Activated CD4-positive, alpha-beta T cell treated with anti-CD3 and anti-CD28 coated beads for 4 hours (primary cell): ENCODE measurements at places on chromosomes 12 and 14.

DNA sequence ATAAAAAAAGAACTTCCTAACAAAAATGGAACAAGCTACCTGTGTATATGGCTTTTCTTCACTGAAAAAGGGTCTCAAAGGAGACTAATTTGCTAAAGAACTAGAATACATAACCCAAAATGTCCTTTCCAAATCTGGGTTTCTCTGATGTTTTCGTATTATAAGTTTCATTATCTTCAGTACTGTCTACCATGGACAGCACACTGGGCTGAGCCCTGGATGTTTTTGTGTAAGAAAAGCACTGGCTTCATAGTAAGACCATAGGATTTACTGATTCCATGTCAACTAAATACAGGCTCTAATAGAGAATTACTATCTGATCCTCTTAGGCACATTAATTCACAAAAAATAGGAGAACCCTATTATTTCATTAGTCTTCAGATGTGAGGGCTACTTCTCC is 94.3 kb upstream of the GPHB5 start:
- no peak for DNase-seq

- no peak for DNase-seq
Measured at GRCh38 chr12:46356655-46357437, 15.7 kb downstream of the SLC38A2 start.

GRCh38 chr14:97077253-97077653 is 280.1 kb downstream of the VRK1 start:
- no peak for DNase-seq

DNA sequence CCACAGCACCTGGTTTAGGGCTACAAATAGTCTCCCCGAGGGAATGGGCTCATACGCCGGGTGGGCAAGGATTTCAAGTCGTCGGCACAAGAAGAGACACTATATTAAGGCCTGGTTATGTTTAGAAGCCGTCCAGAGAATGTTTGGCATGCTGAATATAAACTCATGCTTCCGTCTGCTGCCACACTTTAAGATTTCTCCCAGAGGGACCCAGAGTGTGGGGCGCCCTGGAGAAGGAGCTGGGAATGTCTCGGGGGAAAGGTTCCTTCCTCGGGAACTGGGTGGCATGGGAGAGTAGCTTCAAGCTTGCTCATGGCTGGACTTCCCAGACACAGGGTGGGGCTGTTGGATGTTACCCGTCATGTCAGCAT is 295.7 kb downstream of the CACNA1C start:
- DNase-seq = no peak

DNA sequence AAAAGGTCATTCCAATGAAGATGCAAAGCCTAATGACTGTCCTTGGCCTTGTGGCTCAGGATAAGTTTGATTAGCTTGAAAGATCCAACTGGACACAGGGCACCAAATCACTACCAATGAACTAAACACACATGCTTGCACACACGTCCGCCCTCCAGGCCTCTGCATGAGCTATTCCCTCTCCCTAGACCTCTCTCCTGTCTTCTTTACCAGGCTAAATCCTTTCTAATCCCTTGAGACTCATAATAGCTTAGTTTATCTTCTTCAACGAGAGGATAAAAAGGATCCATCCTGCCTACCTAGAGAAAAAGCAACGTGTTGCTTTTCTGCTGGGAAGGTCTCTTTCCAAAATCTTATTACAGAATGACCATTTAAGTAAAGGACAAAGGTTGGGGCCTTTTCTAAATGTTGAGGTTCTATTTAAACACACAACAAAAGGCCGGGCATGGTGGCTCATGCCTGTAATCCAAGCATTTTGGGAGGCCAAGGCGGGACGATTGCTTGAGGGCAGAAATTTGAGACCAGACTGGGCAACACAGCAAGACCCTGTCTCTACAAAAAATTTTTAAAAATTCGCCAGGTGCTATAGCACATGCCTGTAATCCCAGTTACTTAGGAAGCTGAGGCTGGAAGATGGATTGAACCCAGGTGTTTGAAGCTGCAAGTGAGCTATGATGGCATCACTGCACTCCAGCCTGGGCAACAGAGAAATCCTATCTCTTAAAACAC is 22.4 kb downstream of the PXN start:
- no peak for DNase-seq

DNA sequence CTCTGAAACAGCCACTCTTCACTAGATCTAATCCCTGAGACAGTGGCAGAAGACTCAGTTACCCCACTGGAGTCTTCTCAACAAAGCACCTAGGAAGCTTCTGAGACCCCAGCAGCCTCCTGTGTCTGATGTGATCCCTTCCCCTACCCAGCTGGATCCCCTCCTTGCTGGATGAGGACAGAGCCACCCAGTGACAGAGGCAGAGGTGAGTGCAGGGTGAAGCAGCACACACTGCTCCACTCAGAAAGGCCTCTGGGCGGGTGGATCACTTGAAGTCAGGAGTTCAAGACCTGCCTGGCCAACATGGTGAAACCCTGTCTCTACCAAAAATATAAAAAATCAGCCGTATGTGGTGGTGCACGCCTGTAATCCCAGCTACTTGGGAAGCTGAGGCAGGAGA is 2.7 kb downstream of the SPRYD3 start:
- no peak for DNase-seq

DNA sequence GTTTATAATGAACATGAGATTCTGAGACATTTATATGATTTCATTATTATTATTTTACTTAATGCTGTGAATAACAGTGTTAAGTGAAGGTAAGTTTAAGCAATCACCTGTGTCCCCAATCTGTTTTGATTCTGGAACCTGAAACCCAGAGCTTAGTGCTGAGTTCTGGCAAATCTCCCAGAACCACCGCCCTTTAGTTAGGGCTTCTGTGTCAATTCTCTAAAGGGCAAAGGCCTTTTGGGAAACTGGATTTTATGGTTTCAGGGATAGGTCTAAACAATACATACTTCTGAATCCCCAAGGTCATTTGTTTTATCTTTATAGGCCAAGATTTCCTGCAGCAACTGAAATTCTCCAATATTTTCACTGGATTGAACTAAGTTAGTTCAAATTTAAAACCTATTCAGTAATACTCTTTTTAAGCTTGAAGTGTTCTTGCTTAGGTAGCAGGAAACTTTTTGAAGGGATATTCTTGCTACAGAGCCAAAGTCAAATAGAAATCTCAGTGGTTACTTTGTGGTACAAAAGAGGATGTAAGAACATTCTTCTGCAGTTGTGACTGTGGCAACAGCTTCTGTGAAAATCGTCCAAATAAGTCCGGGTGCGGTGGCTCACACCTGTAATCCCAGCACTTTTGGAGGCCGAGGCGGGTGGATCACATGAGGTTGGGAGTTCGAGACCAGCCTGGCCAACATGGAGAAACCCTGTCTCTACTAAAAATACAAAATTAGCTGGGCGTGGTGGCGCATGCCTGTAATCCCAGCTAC is 10.0 kb upstream of the PKP2 start:
- no peak for DNase-seq

GRCh38 chr14:70696026-70696425 is 54.3 kb downstream of the TTC9 start:
- DNase-seq = no peak

DNA sequence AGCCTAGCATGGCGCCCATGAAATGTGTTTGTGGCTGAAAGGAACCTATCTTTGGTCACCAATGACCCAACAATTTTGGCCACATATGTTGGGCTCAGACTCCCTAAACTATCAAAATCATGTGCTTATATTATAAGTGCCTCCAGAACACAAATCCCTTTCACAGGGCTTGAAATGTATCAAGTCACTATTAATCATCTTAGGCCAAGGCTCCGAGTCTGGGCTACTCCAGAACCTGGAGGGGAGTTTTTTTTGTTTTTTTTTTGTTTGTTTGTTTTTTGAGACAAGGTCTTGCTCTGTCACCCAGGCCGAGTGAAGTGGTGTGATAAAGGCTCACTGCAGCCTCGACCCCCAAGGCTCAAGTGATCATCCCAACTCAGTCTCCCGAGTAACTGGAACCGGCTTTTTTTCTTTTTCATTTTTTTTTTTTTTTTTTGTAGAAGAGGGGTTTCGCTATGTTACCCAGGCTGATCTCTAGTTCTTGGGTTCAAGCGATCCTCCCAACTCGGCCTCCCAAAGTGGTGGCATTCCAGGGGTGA is 989 bp upstream of the DRAM1 start:
- no peak for DNase-seq

- no peak for DNase-seq
Measured at GRCh38 chr12:87227162-87227561, 802.0 kb downstream of the C12orf50 start.

DNA sequence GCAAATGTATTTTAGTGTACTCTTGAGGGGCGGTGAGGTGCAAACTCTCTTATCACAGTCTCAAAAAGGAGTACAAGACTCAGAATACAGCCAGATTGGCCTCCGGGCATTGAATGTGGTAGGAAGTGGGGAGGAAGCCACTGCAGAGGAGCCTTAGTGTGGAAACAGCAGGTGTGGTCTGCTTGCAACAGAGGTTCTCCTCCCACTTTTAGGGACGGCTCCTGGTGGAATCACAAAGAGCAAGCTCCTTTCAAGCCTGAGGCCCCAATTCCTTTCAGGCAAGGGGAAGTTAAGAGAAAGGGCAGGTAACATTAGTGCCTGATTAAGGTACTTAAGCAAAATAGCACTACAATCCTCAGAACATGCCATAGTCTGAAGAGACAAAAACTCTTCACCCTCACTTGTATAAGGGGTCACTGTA is 23.7 kb upstream of the SLC2A3 start:
- peak; percentile 21 for DNase-seq

DNA sequence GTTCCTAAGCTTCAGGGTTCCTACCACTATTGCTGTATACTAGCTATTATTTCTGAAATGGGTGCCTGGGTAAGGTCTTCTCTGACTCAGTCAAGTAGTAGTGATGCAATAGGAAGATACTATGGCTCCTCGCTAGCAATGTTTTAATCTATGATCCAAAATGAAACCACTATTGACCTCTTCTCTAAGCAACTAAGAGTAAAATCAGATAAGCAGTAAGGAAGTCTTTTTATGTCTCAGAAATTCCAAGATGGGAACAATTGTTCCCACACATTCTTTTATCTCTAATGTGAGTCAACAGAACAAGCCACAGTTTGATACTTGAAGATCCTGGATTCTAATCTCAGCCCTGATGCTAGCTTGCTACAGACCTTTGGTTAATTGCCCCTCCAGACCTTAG is 45.1 kb downstream of the AREL1 start:
- DNase-seq = no peak

GRCh38 chr14:83172363-83172762 is 1638.7 kb upstream of the SEL1L start:
- no peak for DNase-seq

DNA sequence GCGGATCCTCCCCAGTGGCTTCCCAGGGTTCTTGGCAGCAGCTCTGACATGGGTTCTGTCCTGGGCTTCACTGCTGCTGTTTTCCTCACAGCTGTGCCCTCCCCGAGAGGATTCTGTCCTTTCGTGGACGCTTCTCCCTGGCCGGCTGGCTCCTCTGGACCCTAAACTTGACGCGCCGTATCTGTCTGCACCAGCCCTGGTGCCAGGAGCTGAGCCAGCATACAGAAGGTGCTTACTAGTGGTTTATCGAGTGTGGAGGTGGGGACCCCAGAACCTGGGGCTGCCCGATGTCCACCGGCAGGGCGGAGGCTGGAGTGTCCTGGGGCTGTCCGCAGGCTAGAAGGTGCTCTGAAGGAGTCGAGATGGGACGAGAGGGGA is 17.2 kb downstream of the FBRSL1 start:
- DNase-seq = no peak

DNA sequence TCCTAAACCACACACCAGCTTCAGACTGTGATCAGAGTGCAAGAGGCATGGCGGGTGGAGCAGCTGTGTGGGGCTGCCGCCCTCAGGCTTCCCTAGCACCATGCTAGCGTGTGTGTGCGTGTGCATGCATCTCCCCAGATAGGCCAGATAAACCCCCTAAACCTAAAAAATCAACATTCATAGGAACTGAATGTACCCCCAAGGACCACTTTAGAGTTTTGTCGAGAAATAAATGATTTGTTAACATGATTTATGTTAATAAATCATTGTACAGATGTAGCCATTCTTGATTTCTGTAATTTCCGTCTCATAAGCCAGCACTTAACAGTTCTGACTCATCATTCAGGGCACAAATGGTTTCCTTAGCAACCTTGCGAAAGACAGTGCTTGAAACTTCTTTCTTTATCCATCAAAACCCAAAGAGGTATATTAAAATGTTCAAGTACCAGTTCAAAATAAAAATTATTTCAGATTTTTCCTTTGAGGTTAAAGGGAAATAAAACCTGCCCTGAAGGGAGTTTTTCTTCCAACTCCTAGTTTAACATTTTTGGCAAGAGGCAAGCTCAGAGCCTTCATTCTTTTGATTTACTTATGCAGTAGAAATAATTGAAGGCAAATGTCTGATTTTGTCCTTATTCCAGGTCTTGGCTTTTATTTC is 206.2 kb upstream of the RGS6 start:
- DNase-seq = no peak

DNA sequence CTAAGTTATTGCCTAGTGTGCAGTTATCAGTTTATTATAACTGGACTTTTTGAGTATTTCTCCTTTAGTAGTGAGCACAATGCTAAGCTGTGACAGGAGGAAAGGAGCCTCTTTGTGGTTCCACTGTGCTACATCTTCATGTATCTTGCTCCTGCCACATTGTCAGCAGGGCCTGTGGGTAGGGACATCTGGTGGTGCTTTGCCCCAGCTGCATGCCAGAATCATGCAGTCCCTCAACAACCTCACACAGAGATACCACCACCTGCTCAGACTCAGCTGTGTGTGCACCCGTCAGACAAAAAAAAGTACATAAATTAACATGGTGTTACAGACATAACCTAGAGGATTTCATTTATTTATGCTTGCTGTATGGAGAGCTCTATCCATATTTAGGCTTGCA is 51.1 kb downstream of the MIS18BP1 start:
- no peak for DNase-seq

DNA sequence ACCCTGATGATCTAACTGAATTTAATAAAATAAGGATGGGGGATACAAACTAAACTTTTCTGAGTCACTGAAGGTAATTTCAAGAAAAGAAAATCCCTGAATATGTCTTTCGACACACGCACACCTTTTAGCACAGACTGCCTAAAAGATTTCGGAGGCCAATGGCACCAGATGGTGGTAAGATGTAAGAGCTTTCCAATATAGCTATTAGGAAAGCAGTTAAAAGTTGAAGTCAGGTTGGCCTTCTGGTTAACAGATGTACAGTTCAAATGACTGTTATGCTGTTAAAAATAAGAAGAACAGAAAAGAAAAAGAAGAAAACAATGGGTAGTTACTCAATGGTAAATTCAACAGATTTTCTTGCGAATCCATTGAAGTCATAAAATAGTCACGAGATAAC is 80.7 kb upstream of the KRR1 start:
- DNase-seq = no peak

- no peak for DNase-seq
Measured at GRCh38 chr14:30869551-30870155, 4.7 kb upstream of the COCH start.
